ENCODE measurements at places on chromosomes 11 and 22. TPM values are rescaled to one million over a fixed set of nuclear protein-coding genes. Genes with fewer than 3 reads are reported as not detected.

The DNAJB7 gene
- 0.14 TPM for total RNA-seq

GRCh38 chr11:117826190-117826570, 1.6 kb upstream of the FXYD2 start:
- peak; percentile 1 for DNase-seq

GRCh38 chr22:43001271-43002201, 13.4 kb downstream of the PACSIN2 start:
- DNase-seq: peak; percentile 41

GRCh38 chr22:35564975-35565867, 24.6 kb downstream of the RASD2 start:
- DNase-seq: no peak

DNA sequence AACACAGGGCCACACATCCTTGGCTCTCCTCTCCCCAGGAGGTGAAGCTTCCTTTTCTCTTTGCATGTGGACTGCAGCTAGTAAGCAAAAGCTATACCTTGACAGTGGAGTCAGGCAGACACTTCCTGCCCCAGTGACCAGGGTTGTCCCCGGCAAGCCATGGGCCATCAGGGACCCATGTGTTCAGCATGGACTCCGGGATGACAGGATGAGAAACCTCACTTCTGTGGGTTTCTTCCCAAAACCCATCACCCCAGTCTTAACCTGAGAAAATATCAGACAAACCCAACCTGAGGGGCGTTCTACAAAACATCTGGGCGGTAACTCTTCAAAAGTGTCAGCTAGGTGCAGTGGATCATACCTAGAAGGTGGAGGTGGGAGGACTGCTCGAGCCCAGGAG, 40.2 kb downstream of the GNB1L start:
- no peak for DNase-seq

GRCh38 chr11:12798609-12799011, 124.4 kb downstream of the TEAD1 start:
- peak; percentile 23 for DNase-seq
